Heart right ventricle (tissue), 16 donors: ENCODE measurements at places on chromosomes 3 and 15. TPM values are rescaled to one million over a fixed set of nuclear protein-coding genes. Genes with fewer than 3 reads are reported as not detected.

Gene FAM107A
- 47.7 TPM for polyA plus RNA-seq

Gene KLHL40
- polyA plus RNA-seq, result 0.51 TPM

Gene SNX22
- 1.4 TPM for polyA plus RNA-seq

Gene UROC1
- not detected for polyA plus RNA-seq

Gene PAQR9
- 5.1 TPM for polyA plus RNA-seq

Gene THPO
- polyA plus RNA-seq, result 0.30 TPM

Gene CLDN16
- polyA plus RNA-seq, result not detected

Gene SAMD7
- polyA plus RNA-seq, result not detected

Gene ACAD11
- 7.6 TPM for polyA plus RNA-seq

Gene EFCAB12
- polyA plus RNA-seq, result not detected

Gene CHST13
- polyA plus RNA-seq, result 0.12 TPM

Gene IGSF10
- 1.1 TPM for polyA plus RNA-seq

Gene TMIE
- polyA plus RNA-seq, result 0.39 TPM

Gene IL16
- 4.3 TPM for polyA plus RNA-seq

Gene FBXL2
- polyA plus RNA-seq, result 1.7 TPM

Gene LTK
- 0.28 TPM for polyA plus RNA-seq

Gene GOLGA8H
- polyA plus RNA-seq, result 0.32 TPM

Gene LRRC31
- polyA plus RNA-seq, result not detected
